ENCODE measurements at places on chromosomes 3 and 15.

DNA sequence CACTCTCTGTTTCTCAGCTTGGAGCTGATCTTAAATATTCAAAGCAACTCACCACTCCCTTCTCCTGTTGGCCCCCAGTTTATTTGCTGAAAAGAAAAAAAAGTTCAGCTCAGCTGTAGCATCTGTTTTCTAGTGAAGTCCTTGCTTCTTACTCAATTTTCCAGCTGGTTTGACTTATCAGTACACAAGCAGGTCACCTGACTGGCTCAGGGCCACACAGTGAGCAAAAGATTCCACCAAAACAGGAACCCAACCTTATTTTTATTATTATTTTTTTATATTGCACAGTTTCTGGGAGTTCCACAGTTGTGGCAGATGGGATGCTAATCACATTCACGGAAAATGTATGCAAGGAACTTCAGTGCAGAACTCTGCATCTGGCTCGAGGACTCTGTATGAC is 390.7 kb upstream of the RGMA start:
- DNase-seq, result no peak

DNA sequence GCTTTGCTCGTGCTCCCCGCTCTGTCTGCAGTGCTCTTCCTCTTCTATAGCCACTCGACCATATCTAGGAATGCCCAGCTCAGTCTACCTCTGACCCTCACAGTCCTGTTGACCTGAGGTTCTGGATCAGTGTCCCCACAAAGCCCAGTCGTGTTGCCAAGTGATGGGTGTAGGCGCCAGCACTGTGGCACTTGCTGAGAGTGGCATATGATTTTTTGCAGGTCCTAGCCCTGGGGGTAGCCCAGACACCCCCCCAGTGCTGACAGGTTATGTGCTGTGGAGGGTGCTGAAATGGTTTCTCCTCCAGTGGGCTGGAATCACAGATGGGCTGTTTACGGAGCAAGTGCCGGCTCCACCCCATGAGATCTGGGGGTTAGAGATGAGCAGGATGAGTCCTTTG is 32.5 kb downstream of the ACAD9 start:
- no peak for DNase-seq

DNA sequence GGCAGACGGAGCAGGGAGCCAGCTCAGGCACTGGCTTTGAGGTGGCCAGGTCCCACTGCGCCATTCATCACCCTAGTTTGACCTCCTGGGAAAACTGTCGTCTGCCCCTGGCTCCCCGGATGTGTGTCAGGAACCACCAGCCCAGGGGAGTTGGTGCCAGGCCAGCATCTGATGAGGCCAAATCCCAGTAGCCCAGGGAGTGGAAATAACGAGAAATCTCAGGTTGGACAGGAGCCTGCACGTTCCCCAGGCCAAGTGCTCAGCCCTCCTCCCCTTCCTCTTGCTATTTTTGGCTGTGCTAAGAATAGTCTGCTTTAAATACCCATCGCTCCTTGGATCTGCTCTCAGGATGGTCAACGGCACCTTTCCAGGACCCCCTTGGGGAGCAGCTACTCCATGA is 93.1 kb upstream of the RPL32 start:
- peak; percentile 83 for DNase-seq

GRCh38 chr3:108001457-108001856 is 89.4 kb downstream of the CD47 start:
- no peak for DNase-seq

- DNase-seq, result no peak
Measured at GRCh38 chr3:183185696-183186095, 23.2 kb upstream of the LAMP3 start.

DNA sequence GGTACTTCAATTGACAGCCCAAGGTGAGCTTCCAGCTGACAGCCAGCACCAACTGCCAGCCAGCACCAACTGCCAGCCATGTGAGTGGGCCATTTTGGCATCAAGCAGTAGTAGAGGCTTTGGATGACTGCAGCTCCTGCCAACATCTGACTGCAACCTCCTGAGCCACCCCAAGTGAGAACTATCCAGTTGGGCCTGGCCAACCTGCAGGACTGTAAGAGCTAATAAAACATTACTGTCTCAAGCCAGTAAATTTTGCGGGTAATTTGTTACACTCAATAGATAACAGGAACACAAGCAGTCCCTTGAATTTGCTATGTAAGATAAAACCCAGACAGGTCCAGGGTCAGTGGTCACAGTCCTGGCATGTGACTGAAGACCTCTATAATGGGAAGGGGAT is 29.7 kb downstream of the EPHB1 start:
- no peak for DNase-seq
